ENCODE measurements at places on chromosomes 5 and 9.

- peak; percentile 84 for DNase-seq
These were observed 12.5 kb upstream of the CTSL start for GRCh38 chr9:87713278-87713987.

- DNase-seq: no peak
These were observed 279.8 kb downstream of the FSTL4 start for GRCh38 chr5:133332439-133333024.

DNA sequence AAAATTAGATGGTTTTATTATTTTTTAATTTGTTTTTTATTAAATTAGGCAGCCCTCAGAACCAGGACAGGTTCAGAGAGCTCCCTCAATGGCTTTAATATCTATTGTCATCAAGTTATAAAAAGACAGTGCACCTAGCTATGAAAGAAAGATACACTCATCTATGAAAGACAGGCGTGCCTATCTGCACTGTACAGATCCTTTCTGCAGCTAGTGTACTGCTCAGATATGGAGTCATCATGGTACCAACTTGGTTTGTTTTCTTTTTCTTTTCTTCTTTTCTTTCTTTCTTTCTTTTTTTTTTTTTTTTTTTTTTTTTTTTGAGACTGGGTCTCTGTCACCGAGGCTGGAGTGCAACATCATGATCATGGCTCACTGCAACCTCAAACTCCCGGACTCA is 54.8 kb upstream of the GPBP1 start:
- DNase-seq: no peak

GRCh38 chr5:95720094-95720786 is 10.9 kb upstream of the RHOBTB3 start:
- DNase-seq: no peak

- DNase-seq: no peak
These were observed 657.5 kb upstream of the WWC1 start for GRCh38 chr5:167633931-167634341.

DNA sequence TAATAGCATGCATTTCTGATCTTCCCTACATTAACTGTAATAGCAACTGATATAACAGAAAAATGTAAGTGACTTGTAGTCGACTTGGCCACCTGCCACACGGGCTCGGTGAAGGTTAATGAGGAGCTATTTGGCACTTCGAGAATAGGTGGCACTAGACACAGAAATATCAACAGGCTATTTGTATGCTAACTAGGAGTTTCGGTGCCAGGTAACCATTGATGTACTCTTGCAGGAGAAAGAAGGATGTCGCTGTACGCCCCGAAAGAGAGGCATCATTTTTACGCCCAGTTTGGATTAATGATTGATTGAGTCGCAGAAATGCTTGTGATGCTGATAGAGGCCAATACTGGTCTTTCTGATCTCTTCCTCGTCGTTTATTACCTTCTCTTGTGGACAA is 516 bp upstream of the DMRT2 start:
- peak; percentile 64 for DNase-seq

DNA sequence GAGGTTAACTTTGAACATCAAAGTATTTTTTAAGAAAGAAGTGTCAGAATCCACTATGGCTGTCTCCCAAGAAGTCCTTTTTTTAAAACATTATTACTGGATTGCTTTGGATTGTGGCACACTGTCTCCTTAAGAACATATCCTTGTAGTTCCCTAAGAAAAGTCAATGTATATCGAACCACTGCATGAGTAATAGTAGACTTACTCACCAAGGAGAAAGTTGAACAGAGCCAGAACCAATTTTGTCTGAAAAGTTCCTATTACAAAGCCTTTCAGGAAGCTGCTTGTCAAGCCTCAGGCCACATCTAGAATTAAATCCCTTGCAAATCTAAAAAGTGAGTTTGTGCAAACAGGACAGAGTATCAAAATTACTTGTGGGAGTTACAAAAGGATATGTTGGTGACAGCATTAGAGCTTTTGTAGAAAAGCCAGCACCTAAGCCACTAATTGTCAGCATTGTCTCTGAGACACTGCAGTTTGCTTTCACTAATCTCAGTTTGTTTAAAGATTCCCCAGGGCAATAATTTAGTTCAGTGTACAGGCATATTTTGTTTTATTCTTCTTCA is 195.4 kb downstream of the MPDZ start:
- DNase-seq: no peak

- peak; percentile 97 for DNase-seq
These were observed at the start of gene UBAC1 for GRCh38 chr9:135961277-135961715. UBAC1 (minus strand) TSS chr9:135961373; CDS start chr9:135961162, 211 bp downstream.

DNA sequence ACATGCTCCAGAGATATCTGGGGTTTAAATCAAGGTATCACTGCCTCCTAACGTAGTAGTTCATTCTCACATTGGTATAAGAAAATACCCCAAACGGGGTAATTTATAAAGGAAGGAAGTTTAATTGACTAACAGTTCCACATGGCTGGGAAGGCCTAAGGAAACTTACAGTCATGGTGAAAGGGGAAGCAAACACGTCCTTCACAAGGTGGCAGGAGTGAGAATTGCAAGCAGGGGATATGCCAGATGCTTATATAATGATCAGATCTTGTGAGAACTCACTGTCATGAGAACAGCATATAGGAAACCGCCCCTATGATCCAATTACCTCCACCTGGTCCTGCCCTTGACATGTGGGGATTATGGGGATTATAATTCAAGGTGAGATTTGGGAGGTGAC is 1280.2 kb upstream of the C9orf72 start:
- DNase-seq: no peak
